ENCODE measurements at places on chromosomes 7 and 10.

GRCh38 chr10:9807846-9808245 is 1209.8 kb upstream of the CELF2 start:
- DNase-seq, result no peak

- DNase-seq, result no peak
Measured at GRCh38 chr7:158289761-158290523, 297.7 kb downstream of the PTPRN2 start.

DNA sequence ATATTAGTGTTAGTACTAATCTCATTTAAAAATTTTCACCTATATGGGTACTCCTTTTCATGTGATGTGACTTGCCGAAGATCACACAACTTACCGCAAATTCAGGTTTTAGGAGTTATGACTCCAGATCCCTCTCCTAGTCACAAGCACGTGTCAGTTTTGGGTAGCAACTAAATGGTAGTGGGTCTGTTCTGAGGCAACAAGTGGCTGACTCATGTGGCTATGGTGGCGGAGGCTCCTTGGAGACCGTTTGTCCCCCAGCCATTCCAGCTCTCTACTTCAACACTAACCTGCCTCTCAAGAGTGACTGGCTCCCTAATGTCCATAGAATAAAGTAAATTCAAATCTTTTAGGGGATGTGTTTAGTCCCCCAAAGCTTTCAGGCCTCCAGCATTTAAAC is 39.5 kb downstream of the MRC1 start:
- DNase-seq, result no peak

GRCh38 chr10:60427148-60427547 is 37.5 kb upstream of the ANK3 start:
- no peak for DNase-seq

DNA sequence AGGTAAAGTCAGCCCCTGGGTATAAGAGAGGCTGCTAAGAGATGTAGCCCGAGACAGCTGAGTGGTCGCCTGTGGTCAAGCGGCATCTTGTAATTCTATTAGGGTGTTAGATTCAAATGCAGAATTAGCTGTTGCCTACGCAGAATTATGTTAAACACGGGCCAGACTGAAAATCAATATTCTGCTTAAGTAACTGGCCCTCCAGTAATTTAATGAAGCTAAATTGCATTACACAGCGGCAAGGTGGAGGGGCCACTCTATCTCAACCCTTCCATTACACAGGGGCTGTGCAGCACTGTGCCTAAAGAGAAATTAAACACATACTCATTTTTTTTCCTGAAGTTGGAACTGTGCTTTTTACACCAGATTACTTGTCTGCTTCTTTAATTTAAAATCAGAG is 448.5 kb upstream of the MGMT start:
- DNase-seq, result no peak

- DNase-seq, result no peak
Measured at GRCh38 chr10:69721690-69722310, 79.9 kb upstream of the COL13A1 start.

- no peak for DNase-seq
Measured at GRCh38 chr10:61978965-61979364, 77.5 kb downstream of the ARID5B start.
